ENCODE measurements at places on chromosomes 16 and 17.

DNA sequence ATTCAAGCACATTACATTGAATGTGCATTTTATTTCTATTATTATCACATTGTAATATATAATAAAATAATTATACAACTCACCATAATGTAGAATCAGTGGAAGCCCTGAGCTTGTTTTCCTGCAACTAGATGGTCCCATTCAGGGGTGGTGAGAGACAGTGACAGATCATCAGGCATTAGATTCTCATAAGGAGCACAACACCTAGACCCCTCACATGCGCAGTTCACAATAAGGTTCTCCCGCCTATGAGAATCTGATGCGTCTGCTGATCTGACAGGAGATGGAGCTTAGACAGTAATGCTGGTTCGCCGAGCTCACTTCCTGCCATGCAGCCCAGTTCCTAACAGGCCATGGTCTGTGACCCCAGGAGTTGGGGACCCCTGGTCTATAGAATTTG, 96.7 kb upstream of the RBBP6 start:
- no peak for DNase-seq

GRCh38 chr16:83437036-83437435, 370.7 kb upstream of the HSBP1 start:
- DNase-seq: no peak

DNA sequence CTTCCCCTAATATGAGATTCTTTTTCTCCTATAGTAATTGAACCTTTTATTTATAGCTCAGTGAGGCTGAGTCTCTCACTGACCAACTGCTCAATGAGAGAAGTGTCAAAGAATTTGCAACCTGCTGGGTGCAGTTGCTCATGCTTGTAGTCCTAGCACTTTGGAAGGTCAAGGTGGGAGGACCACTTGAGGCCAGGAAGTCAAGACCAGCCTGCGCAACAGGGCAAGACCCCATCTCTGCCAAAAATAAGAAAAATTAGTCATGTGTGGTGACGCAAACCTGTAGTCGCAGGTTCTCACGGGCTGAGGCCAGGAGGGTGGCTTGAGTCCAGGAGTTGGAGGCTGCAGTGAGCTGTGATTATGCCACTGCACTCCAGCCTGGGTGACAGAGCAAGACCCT, 30.9 kb upstream of the CRYBA1 start:
- DNase-seq: no peak

- no peak for DNase-seq
These were observed 23.2 kb upstream of the MEAK7 start for GRCh38 chr16:84527532-84528269.

DNA sequence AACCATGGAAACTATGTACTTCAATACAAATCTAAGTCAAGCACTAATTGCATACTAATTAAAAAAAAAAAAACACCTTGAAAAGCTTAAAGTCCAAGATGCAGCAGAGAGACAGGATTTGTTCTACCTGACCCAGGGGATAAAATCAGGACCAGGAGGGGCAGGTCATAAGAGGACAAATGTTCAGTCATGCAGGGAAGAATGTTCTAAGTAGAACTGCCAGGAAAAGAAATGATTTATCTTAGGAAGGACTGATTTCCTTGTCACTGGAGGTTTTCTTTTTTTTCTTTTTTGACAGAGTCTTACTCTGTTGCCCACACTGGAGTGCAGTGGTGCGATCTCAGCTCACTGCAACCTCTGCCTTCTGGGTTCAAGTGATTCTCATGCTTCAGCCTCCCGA, 9.1 kb upstream of the GHDC start:
- DNase-seq: no peak

GRCh38 chr16:50276801-50277555, 10.6 kb downstream of the ADCY7 start:
- peak; percentile 63 for DNase-seq

- no peak for DNase-seq
These were observed 8.8 kb downstream of the ODAD4 start for GRCh38 chr17:41939044-41939692.

- peak; percentile 36 for DNase-seq
These were observed 13.4 kb downstream of the RPTOR start for GRCh38 chr17:80558046-80558445.

DNA sequence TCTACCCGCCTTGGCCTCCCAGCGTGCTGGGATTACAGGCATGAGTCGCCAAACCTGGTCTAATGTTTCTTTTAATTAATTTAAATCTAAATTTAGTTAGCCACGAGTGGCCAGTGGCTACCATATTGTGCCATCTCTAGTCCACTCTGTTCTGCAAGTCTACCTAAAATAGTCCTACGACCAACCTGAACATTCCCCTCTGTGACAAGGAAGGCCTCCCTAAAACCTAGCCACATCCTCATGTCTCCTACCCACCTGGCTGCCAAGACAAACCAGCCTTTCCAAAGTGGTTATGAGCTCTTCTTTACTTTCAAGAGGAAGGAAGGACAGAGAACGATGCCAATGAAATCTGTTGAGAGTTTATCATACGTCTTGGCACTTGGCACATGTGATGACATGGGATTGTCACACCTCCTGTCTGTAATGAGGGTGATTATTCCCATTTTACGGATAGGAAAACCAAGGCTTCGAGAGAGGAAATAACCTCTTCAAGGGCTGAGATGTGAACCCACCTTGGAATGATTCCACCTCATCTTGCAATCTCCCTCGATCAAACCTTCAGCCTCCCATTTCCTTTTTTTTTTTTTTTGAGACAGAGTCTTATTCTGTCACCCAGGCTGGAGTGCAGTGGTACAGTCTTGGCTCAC, 19.7 kb downstream of the MYH11 start:
- no peak for DNase-seq

DNA sequence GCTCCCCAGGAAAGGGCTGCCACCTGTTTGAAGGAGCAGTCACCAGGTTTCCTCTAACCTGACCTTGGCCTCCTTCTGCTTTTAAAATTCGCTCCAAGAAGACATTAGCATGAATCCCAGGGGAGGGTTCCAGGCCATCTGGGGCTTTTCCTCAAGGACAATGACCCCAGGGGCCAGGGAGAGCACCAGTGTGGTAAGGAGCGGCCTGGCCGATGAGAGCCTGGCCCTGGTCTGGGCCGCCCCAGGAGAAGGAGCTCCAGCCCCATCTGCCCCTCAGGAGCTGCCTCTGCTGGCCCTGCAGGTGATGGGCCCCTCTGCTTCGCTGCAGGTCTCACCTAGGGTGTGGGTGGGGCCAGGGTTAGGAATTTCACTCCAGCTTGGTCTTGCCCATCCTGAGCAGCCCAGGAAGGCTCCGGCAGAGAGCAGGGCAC, 209.2 kb upstream of the TNRC6C start:
- no peak for DNase-seq

DNA sequence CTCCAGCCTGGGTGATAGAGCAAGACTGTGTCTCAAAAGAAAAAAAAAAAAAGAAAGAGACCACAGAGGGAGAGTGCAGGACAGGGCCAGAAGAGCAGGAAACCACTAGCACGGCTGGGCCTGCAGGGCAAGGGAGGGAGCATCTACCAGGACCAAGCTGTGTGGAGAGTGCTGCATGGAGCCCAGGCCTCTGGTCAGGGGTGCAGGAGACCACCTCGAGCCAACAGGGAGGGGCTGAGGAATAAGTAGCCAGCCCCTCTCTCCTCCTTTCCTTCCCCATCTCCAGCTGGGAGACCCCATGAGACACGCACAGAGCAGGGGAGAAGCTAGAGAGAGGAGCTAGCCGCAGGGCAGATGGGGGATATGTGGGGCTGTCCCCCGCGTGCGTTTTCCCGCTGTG, 67.0 kb upstream of the DNAH17 start:
- DNase-seq: no peak

- no peak for DNase-seq
These were observed 1.6 kb downstream of the MIEF2 start for GRCh38 chr17:18262111-18262510.

DNA sequence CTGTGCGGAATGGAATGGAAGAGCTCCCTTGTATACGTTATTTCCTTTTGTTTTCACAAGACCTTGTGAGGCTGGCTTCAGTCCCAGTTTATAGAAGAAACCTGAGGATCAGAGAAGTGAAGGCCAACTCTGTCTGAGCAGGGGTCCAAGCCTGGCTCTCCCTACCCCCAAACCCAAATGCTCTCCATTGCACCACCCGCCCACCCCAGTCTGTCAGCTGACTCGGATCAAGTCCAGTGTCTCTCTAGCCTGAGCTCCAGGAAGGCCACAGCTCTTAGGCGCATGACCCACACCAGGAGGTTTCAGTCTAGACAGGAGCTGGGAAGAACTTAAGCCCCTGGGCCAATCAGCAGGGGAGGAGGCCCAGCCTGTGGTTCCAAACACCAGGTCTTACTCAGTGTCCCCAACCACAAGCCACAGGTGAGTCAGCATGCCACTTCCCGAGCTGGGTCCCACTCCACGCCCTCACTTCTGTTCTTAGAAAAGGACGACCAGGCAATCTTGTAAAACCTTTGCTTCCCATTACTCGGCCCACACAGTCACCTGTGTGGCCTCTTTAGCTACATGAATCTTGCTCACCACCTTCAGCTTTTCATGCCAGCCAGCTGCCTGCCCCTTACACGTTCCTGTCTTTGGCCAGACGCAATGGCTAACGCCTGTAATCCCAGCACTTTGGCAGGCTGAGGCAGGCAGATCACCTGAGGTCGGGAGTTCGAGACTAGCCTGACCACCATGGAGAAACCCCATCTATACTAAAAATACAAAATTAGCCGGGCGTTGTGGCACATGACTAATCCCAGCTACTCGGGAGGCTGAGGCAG, 27.8 kb downstream of the TK2 start:
- DNase-seq: peak; percentile 99

DNA sequence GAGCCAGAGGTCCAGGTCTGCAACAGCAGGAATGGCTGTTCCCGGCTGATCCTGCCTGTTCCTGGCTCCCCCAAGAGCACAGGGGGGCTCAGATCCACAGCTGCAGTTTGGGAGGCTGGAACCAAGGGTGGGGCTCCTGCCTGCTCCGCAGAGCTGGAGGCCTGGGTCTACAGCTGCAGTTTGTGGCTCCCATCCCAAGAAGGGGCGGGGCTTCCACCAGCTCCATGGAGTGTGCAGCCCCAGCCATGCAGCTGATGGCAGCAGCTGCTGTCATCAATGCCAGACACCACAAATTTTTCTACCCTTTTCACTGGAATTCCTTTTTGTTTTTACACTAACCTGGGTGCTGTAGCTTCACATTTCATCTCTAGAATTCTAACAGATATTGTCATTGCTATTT, 135.4 kb upstream of the KIF2B start:
- no peak for DNase-seq

DNA sequence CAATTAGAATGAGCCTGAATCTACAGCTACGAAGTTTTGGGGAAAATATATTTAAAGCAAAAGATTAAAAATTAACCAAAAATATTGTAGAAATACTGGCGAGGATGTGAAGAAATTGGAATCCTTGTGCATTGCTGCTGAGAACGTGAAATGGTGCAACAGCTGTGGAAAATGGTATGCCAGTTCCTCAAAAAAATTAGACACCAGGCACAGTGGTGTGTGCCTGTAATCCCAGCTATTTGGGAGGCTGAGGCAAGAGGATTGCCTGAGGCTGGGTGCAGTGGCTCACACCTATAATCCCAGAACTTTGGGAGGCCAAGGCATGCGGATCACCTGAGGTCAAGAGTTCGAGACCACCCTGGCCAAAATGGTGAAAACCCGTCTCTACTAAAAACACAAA, 119.9 kb upstream of the TMEM97 start:
- no peak for DNase-seq

DNA sequence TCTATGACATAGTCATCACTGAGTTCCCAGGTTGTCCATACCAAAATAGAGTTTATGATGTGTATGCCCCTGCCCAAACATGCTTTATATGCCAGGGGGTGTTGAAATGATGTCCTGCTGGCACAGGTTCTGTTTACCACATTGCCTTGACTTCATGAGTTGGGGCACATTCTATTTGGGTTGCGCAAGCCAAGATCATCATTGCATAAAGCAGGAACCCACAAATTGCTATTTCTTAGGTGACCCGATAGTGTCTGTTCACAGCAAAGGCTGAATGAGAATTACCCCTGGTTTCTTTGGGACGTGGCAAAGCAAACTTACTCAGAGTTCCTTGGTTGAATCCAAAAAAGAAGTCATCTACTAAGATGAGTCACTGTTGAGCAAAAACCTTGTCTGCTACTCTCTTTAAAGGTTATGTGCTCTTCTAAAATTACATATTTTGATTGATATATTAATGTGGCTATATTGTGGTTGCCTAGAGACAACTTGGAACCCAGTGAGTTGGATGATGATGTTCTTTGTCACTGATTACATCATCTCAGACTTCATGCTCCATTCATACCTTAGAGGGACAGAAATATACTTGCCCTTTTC, 912.6 kb upstream of the SOX9 start:
- DNase-seq: no peak

GRCh38 chr17:57990037-57990436, 2.0 kb upstream of the VEZF1 start:
- no peak for DNase-seq

DNA sequence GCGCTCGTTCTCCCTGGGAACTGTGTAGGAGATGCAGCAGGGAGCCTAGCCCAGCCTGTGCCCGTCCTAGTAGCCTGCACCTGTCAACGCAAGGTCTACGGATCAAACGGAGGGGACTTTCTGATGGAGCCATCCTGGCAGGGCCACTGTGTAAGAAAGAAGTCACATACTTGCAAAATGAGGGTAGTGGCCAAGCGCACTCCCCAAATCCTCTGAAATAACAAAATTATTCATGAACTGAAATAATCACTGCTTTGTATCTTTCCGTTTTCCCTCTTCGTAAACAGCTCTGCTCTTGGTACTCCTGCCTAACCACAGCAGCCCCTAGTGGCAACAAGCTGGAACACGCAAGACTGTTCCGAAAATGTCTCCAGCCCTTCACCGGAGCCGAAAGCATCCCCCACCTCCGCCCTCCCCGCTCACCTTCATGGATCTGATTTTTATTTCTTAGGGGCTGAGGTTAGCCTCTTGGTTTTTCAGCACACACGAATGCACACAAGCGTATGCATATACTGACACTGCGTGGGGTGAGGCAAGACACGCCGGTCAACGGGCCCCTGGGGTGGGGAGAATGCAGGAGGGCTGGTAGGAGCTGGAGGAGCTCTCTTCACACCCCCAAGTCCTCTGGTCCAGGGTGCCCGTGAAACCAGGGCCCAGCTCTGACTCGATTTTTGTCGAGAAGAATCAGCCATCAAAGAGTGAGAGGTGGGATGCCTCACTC, 100.8 kb downstream of the ABCC12 start:
- DNase-seq: peak; percentile 54

DNA sequence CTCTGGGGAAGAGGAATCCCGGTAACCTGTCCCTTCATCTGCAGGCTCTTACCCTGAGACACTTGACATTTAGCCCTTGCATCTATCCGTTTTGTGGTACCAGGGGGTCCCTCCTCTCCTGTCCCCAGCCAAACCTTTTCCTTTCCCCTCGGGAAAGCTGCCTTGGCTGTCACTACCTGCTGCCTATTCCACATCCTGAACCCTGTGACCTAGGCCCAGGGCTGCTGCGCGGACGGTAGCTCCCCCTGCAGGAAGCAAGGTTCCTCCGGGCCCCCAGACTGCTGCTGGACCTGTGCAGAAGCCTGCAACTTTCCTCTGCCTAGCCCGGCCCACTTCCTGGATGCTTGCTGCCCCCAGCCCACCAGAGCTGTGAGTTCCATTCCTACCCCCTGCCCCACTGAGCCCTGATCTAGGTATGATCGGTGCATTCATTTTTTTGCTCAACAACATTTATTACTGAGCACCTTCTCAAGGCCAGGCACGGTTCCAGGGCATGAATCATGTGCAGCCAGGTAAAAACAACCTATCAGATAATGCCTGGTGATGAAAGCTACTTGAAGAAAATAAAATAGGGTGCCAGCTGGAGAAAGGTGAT, 10.5 kb upstream of the ALDOA start:
- DNase-seq: peak; percentile 63

- DNase-seq: no peak
These were observed 1.5 kb downstream of the ZNF747 start for GRCh38 chr16:30533146-30533522.

GRCh38 chr16:82843606-82844271, 217.0 kb downstream of the CDH13 start:
- DNase-seq: no peak

- DNase-seq: no peak
These were observed 23.0 kb downstream of the WNT3 start for GRCh38 chr17:46795379-46795952.
